Coronary artery (tissue), 2 donors: ENCODE measurements at places on chromosomes 5 and 9.

DNA sequence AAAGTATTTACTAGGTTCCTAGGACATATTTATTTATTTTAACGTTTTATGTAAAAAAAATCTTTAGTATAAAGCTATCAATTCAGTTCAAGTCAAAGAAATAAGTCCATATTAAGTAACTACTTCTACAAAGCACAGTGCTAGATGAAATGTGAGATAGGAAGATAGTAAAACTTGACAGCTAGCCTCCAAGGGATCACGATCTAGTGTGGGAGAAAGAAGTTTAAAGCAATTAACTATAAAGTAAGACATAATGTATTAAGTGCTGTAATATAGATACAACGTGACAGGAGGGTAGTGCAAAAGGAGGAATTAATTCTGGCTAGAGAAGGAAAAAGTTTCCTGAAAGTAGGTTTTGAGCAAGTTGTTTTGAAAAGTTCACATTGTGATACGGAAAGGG is 134.9 kb downstream of the ST8SIA4 start:
- DNase-seq: no peak

DNA sequence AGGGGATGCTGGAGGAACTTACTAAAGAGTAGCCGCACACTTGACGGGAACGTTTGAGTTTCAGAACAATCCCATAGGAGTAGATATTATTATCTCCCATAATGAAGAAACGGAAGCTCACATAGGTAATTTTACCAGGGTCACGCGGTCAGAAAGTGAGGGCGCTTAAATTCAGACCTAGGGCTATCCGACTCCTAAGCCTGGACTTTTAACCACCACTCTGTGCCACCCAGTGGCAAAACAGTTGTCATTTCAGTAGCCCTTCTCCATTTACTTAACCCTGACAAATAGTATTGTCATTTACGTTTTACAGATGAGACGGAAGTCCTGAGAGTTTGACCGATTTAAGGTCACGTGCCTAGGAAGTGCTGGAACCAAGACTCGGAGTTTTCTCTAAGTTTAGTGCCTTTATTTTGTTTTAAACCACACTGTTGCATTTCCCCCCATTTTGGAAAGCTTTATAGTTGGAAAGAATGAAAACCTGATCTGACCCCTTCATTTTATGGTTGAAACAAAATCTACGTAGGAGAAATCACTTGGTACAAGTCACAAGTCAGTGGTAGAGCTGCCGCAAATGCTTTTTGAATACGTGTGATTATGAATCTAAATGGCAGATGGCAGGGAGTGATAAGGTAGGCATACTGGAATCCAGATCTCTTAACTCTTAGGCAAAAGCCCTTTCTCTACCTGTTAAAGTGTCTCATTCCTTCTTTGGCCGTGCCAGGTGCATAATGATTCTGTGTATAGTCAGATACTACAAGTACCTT is 650 bp downstream of the MRRF start:
- no peak for DNase-seq

- peak; percentile 40 for DNase-seq
Observed at GRCh38 chr9:93588641-93589609, 12.5 kb downstream of the PHF2 start.

DNA sequence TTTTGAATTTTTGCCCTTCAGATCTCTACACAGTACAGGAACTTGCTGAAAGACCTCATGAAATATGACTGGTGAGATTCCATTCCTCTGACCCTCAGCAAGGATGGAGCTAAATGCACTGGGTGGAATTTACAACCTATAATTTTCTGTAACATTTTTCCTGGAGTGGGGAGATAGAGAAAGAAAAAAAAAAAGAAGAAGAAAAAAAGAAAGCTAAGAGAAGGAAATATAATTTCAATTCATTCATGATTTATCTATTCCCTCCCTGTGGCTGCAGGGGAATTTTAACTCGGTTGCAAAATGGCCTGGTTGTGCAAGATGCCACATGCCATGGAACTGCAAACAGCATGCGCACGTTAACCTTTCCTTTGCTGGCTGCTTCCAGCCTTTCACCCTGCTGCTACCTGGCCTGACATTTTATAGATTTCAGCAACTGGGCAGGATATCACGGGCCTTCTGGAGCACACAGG is 155.4 kb downstream of the FSTL4 start:
- DNase-seq: peak; percentile 11

- DNase-seq: no peak
Observed at GRCh38 chr5:63170486-63170885, 591.9 kb downstream of the LRRC70 start.
